ENCODE measurements at places on chromosomes 7 and 10.

DNA sequence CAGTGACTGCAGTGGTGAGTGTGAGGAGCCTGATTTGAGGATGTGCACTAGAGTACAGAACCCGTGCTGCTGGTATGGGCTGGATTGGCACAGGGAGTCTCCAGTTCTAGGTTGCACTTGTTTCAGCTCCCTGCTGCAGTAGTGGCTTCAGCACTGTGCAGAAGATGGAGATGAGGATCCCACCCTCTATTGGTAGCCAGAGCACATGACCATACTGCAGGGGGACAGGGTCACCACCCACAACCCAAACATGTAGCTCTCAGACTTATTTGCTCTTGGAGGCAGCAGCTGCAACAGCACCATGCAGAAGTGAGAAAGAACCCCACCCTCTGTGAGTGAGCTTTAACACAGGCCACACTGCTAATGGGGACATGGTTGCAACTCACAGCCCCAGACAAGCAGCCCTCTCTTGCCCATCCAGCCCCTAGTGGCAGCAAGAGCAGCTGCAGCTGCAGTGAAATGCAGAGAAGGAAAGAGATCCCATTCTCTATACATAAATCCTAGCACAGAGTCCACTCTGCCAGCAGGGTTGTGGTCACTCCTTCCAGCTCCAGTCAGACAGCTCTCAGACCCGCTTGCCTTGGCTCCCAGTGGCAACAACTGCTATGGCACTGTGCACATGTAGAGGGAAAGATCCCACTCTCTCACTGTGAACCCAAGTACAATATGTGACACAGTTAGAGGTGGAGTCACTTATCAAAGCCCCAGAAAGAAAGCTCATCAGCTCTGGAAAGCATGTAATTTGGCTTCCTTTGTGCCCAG is 51.4 kb upstream of the SCIN start:
- no peak for DNase-seq

DNA sequence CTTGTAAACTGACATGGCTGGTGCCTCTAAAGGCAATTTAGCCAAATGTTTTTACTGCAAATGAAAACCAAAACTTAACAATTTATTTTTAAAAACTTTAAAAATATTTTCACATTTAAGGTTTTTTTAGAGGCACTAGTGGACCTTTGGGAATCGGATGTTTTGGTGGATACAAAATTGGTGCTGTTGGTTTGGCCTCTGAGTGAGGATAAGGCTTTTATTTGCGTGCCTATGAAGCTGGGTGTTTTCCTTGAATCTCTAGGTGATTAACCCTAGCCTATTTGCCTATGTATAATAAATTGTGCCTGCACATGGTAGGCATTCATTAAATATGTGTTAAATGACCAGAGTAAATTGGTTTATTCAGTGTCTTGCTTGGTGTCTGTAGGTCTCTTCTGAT is 2.9 kb upstream of the SGCE start:
- DNase-seq = no peak

DNA sequence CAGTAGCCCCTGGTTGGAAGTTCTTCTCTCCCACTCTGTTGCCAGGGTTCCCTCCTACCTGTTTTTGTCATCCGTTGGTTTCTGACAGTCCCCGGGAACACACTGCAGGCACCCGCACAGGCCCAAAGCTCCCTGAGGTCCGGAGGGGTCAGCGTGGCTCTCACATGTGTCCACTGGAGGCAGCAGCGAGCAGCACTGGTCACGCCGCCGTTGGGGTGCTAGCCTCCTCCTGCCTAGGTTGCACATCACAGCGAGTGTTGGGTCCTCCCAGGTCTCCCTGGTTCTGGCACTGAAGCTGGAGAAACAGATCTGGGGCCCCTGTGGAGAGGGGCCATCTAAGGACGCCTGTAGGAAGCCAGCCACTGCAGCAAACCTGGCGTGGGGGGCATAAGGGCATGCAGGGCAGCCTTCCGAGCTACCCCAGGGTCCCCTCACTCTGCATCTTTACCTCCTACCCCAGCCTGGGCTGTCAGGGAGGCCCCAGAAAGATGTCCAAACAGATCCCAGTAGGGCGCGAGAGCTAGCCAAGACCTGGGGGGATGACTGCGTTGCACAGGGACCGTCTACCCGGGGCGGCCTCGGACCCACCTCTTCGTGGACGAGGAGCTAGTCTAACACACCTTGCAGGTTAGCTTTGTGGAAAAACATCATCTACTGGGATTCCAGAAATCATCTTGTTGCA is 28.9 kb downstream of the LRRC27 start:
- DNase-seq = no peak

DNA sequence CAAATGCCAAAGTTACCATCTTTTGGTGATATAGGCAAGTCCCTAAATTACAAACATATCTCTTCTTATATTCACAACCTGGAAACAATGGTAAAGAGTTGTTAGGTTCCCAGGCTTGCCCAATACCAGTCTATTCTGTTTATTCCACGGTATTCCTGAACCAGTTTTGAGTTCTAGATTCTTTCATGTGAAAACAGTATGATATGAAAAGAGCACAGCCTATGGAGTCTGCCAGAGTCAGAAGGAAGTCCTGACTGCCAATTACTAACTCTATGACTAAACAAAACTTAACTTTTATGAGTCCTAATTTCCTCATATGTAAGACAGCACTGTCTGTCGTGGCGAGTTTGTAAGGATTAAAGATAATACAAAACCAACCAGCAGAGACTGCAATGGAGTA is 5.6 kb downstream of the ABI1 start:
- no peak for DNase-seq

DNA sequence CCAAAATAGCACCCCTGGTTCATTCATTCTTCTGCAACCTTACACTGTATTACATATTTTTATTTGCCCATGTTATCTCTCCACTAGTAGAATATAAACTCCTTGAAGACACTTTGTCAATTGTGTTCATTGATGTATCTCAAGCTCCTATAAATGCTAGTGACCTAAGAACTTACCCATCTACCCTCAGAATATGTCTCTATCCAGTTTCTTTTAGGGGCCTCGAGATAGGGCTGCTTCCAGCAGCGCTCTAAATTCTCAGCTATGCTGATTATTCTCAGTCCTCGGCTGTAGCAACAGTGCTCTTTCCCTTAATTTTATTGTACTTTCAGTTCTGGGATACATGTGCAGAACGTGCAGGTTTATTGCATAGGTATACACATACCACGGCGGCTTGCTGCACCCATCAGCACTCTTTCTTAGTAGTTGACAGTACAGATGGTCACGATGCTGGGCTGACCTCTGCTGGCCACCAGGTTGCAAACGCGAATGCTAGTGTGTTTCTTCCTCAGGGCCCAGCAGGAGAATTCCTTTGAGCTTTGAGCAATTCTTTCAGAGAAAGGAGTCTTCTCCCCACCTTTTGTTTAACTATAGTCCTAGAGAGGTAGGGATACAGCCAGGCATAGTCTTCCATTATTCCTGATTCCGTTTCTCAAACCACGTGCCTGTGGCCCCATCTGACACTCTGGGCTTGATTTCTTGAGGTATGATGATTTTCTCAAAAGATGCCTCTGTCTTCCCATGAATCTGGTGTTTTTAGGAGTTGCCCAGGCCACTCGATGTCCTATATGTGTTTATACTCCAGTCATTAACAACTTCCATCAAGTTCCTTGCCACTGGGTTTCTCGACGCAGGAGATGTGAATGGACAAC is 49.1 kb upstream of the CDC14C start:
- no peak for DNase-seq
